CD4-positive, alpha-beta T cell treated with Interleukin-17A for 4 hours (primary cell): ENCODE measurements at places on chromosomes 16 and 17.

- no peak for DNase-seq
Observed at GRCh38 chr16:9125658-9126505, 34.4 kb downstream of the HAPSTR1 start.

GRCh38 chr17:28973425-28973824 lies 22.1 kb upstream of the PHF12 start:
- DNase-seq: no peak

DNA sequence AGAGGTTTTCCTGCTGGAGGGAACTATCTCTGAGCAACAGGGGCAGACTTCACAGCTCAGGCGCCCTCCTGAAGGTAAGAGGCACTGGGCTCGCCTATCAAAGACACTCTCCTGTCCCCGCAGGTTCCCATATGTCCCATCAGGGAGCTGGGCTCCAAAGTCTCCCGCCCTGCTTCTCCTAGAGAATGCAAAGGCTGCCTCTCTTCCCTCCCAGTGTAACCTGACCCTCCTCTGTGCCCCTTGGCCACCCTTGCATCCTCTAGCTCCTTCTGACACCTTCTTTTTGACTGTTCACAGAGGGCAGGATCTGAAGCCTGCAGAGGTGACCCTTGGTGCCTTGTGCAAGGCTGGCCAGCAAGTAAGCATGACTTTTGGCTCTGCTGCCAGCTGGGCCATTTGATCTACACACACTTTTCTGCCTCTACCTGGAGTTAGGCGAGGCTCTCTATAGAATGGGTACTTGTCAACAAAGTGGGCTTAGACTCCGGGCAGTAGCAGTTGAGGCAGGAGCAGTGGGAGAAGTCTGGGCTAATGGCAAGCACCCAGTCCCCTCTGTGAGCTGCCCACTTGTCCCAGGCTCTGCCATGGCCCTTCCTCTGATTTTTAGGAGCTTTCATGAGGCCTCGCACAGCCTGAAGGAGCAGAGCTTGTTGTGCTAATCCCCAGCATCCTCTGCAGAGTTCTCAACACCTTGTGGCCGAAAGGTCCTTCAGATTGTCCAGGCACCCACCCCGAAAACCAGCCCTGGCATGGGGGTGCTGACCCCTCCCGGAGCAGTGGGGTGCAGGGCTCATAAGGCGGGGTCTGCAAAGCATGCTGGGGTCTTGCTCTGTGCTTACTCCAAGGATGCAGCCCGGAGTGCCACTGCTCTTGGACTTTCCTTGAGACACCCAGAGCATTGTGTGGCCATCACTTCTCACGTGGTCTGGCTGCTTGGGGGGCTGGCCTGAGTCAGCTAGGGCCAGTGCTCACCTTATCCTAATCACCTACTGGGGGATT lies 122.9 kb downstream of the METRNL start:
- no peak for DNase-seq

GRCh38 chr17:296906-297690 lies 55.5 kb downstream of the RPH3AL start:
- no peak for DNase-seq

DNA sequence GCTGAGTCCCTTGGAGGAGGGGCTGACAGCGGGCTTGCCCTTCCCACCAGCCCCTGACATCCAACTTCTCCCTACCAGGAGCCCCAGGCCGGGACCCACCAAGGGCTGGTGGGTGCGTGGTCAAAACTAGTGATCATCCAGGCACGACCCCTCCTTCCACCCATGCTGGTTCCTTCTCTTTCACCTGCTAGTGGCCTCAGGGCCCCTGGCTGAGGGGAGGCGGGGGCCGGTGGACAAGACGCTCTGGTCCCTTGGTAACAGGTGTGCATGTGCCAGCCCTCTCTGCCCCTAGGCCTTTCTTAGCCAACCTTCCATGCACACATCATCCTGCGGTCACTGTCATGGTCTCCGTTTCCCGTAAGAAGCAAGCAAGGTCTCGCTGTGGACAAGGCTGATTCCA lies 8.4 kb downstream of the ZNF213 start:
- no peak for DNase-seq

- no peak for DNase-seq
Observed at GRCh38 chr17:1036171-1036844, 39.4 kb downstream of the TIMM22 start.

- no peak for DNase-seq
Observed at GRCh38 chr16:74846714-74847113, 72.1 kb upstream of the FA2H start.

DNA sequence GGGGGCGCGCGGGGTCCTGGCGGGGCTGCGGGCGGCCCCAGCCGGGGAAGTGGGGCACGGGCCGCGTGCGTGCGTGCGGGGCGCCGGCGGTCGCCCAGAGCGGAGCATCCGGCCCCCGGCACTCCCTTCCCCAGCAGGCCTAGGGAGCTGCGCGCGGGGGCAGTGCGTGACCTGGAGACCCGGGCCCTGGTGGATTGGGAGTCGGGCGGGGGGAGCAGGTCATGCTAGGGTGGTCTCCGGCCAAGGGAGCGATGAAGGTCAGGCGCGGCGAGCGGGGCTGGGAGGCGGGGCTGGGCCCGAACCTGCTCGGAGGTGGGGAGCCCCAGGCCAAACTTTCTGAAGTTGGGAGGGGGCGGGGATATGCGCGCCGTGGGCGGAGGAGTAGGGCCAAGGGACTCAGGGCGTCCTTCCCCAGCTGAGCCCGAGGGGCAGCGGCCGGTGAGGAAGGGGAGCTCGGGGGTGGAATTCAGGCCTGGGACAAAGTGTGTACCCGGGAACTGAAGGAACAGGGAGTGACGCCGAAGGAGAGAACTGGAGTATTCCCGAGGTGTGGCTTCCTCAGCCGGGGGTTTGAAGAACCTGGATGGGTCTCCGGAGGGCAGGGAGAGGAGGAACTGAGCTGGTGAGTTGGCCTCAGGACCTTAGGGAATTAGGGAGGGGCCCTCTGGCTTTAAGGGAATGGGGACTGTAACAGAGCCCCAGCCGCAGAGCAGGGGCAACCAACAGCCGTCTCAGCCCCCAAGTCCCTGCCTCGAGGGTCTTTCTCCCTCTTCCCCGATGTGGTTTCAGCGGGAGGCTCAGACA lies 589 bp downstream of the XYLT2 start:
- DNase-seq: peak; percentile 58
